ENCODE measurements at places on chromosomes 2 and 18.

GRCh38 chr2:144215701-144216675 is 303.9 kb downstream of the ZEB2 start:
- DNase-seq: no peak

GRCh38 chr2:85222792-85223191 is 89.6 kb downstream of the TCF7L1 start:
- DNase-seq: no peak

GRCh38 chr2:3630631-3631030 is 27.4 kb upstream of the ALLC start:
- DNase-seq: no peak

GRCh38 chr18:34097312-34097711 is 127.4 kb downstream of the NOL4 start:
- no peak for DNase-seq

GRCh38 chr2:25920786-25921415 is 42.6 kb upstream of the ASXL2 start:
- no peak for DNase-seq

- no peak for DNase-seq
Observed at GRCh38 chr2:237503201-237503600, 16.1 kb downstream of the MLPH start.

DNA sequence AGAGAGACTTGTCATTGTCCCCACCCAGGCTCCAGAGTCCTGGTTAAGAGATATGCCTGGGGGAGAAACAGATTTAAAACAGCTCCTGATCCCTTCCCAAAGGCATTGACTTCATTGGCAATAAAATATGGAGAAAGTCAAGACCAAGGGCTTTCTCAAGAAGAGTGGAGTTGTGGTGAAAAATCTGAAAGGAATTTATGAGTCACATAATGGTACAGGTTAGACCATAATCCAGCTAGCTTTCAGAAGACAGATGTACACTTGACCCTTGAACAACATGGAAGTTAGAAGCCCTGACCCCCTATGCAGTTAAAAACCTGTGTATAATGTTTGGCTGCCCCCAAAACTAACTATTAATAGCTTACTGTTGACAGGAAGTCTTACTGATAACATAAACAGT is 599.1 kb upstream of the SOX11 start:
- no peak for DNase-seq

GRCh38 chr2:190929919-190930318 is 49.3 kb downstream of the GLS start:
- DNase-seq: no peak

GRCh38 chr18:13159579-13159978 is 59.0 kb upstream of the LDLRAD4 start:
- DNase-seq: no peak

DNA sequence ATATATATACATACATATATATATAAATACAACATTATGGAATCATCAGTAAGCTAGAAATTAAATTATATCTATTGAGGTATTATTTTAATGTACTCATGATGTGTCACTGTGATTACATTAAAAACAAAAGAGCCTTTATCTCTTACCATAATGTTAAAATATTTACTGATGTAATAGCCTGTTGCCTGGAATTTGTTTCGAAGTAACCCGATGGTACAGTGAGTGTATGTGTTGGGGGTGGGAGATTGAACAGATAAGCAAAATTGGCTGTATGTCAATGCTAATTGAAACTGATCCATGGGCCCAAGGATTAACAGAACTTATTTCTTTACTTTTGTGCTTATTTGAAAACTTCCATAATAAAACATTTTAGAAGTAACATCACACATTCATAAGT is 1473.2 kb downstream of the LRP1B start:
- DNase-seq: no peak

- DNase-seq: no peak
Observed at GRCh38 chr2:88764850-88765153, 73.3 kb downstream of the RPIA start.

All from amygdala (tissue), 56 donors.